ENCODE measurements at places on chromosomes 7 and 10.

DNA sequence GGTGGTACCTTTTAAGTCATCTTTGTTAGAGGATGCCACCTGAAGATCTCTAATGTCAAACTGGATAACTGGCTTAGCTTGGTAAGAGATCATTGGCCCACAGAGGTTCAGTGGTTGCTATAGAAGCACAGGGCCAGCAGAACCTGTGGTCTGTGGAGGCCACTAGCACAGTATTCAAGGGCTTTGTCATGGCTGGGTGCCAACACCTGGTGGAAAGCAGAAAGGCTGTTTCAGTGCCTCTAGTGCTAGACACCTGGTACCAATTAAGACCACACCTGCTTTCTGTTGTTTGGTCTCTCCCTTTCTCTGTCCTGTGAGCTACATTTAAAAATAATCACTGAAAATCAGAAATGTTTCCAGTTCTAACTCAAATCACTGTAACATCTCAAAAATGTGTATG is 10.0 kb upstream of the PCGF5 start:
- DNase-seq, result no peak

DNA sequence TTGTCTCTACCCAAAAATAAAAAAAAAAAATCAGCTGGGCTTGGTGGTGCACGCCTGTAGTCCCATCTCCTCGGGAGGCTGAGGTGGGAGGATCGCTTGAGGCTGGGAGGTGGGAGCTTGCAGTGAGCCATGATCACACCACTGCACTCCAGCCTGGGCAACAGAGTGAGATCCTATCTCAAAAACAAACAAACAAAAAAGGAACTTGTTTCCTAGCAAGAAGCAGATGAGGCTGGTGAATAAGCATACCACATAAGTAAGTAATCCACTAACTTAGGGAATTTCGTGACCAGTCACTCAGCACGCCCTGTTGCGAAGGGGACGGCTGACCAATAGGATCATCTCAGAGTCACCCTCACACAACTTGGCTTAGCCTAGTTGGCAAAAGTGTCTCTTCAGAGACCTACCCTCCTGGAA is 64.6 kb downstream of the CUX1 start:
- DNase-seq, result peak; percentile 90

GRCh38 chr7:129950933-129951225 is 1.9 kb downstream of the UBE2H start:
- no peak for DNase-seq

- no peak for DNase-seq
These were observed 72.6 kb downstream of the MKX start for GRCh38 chr10:27673065-27673464.

GRCh38 chr7:81887098-81888090 is 117.5 kb upstream of the HGF start:
- DNase-seq, result no peak

DNA sequence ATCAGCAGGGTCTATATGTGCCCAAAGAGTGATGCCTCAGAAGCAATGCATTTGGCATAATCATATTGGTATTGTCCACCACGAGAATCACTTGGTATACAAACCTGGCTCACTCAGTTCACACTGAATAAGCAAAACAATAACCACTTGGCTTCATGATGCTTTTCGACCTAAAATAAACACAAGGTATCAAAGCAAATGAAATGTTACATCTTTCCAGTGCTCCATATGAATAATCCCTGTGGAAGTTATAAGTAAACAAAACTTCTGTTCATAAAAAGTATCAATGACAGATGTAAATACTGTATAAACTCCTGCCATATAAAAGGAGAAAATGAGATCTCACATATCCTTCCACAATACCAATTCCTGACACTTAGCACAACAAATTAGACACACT is 29.8 kb upstream of the EBLN1 start:
- DNase-seq, result no peak

All from Panc1 (cell line).